ENCODE measurements at places on chromosomes 6 and 20.

- DNase-seq: peak; percentile 96
Observed at GRCh38 chr20:40646361-40646760, 42.7 kb downstream of the MAFB start.

DNA sequence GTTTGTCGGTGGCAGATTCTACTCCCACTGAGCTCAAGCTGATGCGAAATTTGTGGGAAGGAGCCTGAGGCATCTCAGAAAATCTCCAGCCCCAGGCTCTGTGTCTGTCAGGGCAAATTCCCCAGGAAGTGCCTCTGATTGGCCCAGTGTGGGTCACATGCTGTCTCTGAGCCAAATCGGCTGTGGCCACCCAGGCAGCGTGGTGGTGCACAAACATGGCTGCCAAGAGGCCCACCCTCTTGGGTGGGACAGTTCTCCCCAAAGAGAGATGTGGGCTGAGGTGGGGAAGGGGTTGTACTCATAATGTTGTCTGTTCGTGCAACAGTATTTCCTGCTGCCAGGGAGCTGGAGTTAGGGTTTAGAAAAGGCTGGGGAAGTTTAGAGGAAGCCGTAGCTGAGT lies 130.6 kb downstream of the BMP7 start:
- DNase-seq: no peak

GRCh38 chr20:49646126-49646525 lies 67.6 kb downstream of the B4GALT5 start:
- no peak for DNase-seq

- DNase-seq: no peak
Observed at GRCh38 chr6:87075168-87075567, 19.7 kb downstream of the CGA start.

DNA sequence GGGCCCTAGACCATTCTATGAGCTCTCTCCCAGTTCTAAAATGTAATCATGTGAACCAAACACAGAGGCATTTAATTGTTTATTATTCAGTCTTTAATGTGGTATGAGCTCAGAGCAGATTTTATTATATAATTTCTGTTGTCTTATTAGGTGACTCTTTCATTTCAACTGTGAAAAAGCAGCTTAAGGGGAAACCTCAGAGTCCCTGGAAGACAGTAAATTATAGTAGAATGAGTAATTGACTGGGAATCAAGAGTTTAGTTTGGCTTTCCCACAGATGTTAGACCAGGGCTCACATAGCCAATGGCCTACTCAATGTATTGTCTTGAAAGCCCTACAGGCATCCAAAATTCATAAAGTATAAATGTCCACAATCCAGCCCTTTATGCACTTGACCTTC lies 390.4 kb upstream of the SLC35B3 start:
- DNase-seq: no peak

GRCh38 chr6:20366082-20366830 lies 35.4 kb upstream of the E2F3 start:
- no peak for DNase-seq

GRCh38 chr6:106908386-106908840 lies 66.1 kb downstream of the CD24 start:
- DNase-seq: no peak

DNA sequence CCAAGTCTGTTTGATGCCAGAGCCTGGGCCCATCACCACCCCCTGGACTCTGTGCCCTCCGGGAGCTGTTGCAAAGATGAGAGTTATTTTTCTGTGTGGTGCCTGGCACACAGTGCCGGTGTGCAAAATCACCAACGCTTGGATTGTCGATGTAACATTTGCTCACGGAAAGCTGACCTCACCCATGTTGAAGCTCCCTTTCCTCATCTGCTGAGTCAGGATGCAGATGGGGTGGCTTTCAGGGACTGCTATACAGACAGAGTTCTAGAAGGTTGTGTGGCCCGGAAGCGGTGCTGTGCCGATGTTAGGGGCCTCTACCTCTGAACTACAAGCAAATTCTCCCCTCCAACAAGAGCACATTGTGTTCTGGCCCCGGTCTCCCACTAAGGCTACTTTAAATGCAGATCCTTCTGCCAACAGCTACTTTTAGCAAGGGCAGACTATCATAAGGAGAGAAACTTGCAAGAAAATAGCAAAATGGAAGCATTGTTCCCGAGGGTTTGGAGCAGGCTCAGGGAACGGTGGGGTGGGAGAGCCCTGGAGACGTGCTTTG lies 34.0 kb downstream of the EYA2 start:
- DNase-seq: no peak

DNA sequence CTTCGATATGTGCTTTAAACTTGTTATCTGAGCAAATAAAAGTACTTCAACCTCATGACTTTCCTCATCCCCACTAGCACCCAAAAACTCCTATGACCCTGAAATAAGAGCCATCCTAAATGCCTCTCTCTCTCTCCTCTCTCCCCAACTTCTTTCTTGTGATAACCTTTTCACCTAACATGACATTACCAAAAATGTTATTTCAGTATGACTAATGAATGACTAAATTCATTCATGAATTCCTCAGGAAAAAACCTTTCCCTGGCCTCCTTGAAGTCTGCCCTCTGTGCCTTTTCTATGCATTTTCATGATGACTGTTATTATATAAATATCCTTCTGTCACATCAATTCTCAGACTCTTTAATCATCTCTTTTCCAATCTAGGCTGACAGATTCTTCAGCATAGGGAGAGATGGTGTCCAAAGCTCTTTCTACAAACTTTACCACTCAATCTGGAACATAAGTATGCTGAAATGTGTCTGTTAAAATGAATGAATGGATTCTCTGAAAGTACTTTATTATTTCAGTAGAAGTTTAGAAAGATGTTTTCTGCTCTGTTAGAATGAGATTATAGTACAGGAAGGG lies 114.3 kb upstream of the GGTLC1 start:
- no peak for DNase-seq

DNA sequence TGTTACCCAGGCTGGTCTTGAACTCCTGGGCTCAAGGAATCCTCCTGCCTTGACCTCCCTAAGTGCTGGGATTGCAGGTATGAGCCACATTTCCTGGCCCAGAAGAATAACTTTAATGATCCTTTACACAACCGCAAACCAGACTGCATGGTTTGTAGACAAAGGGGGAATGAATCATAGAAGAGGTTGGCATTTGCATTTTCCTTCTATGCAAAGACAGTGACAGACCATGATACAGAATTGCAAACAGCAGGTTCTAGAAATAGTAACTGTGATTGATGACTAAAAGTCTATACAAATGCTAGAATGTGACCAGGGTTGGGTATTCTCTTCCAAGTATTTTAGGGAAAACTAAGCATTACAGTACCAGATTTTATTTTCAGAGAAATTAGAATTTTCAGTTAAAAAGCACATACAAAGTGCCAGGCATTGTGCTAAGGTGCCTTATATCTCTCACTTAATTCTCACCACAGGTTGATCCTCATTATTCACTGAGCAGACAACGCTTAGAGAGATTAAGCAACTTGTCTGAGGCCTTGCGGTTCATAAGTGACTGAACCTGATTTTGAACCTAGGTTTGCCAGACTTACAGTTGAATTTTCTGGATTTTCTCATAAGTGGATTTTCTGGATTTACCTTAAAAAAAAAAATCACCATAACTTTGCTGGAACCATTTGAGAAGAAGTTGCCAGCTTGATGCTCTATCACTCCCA lies 146.6 kb downstream of the ZFAND3 start:
- DNase-seq: no peak

GRCh38 chr6:139373154-139373927 lies 1.1 kb downstream of the CITED2 start:
- DNase-seq: peak; percentile 59

DNA sequence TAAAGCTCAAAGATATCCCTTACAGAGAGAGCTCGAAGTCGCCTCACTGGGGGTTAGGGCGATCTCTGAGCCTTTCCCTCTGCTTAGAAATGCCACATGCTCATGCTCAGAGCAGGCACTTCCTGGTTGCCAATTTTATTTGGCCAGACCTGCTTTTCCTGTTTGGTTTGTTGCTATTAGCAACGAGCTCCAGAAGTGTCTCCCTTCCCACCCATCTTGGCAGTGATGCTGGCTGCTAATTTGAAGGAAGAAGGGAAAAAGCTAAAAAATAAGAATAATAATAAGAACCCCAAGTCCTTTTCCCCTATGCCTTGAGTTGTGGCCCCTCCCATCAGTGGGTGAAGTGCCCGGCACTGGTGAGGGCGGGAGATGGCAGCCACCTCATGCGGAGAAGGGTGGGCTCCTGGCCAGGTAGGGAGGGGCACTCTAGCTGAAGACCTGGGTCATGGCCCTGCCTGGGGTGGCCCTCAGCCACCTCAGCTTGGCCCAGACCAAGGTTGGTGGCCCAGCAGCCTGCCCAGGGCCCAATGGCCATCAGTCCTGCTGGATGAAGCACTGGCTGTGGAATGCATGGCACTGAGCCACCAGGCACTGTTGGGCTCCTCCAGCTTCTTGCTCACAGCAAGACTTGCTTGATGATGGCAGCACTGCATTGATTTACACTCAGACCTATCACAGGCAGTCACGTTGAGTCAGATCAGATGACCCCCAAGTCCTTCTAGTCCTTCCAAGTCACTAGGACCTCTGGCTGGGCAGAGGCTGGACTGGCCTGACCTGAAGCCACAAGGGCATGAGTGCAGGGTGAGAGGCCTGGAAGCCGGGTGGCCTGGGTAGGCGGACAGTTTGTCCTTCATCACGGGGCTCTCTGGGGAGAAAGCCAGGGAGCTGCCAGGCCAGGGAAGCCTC lies 79.0 kb downstream of the SYNJ2 start:
- DNase-seq: peak; percentile 54

- DNase-seq: no peak
Observed at GRCh38 chr6:18216411-18216810, 47.9 kb downstream of the DEK start.

- no peak for DNase-seq
Observed at GRCh38 chr6:51350308-51350904, 531.7 kb downstream of the TFAP2B start.

DNA sequence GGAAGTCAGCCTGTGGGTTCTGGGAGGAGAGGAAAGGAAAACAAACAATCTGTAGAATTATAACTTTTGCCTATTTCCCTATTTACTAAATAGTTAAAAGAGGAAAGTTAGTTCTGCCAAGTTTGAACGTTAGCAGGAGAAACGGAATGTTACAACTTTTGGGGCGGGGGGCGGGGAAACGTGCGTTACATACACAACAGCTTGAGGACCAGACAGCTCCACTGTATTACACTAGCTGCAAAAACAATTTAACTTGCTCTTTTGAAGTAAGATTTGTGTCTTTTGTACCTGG lies 498 bp upstream of the PRDM1 start:
- DNase-seq: no peak

DNA sequence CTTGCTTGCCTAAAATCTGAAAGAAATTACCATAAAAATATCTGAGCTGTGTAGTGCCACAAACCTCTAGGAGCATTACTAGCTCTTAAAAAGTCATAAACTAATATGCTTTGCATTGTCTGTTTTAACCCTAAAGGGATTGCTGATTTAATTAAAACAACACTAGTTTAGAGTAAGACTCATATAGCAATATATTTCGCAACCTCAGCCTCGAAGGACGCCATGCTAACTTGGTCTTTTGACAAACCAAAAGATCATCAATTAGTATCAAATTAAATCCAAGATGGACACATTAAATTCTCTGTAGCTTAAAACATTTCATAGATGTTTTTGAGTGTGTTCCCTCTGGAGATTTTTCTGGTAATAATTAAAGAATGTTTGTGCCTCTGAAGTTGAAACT lies 74.8 kb upstream of the KCNQ5 start:
- no peak for DNase-seq

DNA sequence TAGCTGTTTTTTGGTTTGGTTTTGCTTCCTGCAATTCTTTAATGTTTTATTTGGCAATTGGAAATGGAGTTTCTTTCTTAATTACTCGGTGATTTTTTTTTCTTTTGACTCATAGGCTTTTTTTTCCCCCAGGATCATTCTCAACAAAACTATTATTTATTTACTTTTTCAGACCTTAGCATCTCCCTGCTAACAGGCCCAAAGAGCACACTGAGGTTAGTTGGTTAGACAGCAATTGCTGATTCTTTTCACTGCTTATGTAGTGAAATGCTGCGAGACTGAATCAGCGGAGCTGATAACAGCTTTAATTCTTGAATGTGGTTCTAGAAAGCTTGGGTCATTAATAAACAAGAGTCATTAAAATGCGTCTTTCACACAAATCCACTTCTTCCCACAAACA lies 79.1 kb upstream of the ZFP64 start:
- DNase-seq: no peak

DNA sequence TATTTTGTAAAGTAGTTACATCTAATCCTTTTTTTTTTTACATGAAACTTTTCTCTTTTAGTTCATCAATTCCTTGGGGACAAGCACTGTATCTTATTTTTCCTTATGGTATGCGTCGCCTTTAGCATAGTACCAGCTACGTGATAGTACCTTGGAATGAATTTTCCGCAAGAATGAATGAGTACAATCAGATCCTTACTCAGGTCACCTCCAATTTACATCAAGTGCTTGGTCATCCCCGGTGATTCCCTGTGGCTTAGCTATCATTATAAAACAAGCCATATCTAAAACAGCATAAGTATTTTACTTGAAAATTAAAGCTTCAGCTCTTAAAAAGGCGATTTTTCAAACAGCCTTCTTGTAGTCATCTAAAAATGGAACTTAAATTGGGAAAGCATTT lies 680.4 kb upstream of the MAP3K7 start:
- DNase-seq: no peak

- DNase-seq: no peak
Observed at GRCh38 chr6:108741331-108741989, 106.8 kb upstream of the ARMC2 start.

DNA sequence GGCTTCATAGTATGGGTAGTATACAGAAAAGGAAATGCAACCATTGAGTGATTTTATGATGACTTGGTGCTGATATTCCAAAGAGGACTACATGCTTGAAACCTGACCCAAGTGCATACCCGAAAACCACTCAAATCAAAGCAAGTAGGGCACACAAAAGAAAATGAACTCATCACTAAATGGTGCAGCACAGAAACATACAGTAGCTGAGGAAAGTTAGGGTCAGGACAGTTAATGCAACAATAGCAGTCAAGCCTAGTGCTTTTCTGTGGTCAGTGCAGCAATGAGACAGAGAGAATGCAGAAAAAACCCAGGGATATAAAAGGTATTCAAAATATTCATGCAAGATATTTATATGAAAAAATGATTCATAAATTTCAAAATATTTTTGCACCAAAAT lies 711.1 kb downstream of the EPHA7 start:
- no peak for DNase-seq

- DNase-seq: no peak
Observed at GRCh38 chr20:44730441-44730840, 15.2 kb upstream of the KCNK15 start.

- peak; percentile 94 for DNase-seq
Observed at GRCh38 chr6:123841067-123841896, 37.6 kb downstream of the NKAIN2 start.
